ENCODE measurements at places on chromosomes 2 and 18.
A peak's percentile ranks its signal among the peaks of the same experiment; 100 is the strongest.

DNA sequence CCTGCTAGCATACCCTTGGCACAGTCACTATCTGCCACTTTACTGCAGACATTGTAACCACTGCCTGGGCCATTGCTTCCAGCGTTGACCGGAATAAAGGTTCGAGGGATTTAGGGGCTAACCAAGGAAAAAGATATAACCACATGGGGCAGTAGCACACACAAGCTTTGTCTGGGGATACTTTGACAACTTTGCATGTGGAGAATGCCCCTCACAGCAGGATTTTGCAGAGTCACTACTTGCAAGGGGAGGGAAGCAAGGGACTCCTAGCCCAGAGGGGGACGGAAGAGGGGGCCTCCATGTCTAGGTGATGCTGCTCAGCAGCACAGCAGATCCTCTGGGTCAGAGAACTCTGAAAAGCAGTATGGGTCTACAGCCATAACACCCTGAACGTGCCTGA lies 138.7 kb downstream of the SPP2 start:
- ATAC-seq, result no peak

- ATAC-seq, result no peak
Observed at GRCh38 chr2:100989666-100990065, 12.4 kb upstream of the RPL31 start.

DNA sequence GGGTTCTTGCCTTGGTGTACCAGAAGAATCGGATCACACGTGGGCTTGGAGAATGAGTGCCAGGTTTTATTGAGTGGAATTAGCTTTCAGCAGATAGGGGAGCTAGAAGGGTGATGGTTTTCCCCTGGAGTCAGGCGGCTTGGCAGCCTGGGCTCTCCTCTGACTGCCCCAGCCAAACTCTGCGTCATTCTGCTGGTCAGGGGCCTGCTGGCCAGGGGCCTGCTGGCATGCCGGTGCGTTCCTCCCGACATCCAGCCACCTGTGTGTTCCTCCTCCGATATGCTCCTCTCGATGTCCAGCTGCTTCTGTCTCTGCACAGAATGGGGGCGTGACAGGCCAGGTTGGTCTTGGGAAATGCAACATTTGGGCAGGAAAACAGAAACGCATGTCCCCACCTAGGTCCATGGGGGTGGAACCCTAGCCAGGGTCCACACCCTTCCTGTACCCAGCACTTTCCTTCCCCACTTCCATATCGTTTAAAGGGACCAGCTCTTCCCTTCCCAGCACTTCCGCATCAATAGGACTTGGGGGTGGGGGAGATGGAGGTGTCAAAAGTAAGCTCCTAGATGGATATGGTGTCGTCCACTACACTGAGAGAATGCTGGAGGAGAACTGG lies 85.3 kb downstream of the VWA3B start:
- no peak for ATAC-seq

DNA sequence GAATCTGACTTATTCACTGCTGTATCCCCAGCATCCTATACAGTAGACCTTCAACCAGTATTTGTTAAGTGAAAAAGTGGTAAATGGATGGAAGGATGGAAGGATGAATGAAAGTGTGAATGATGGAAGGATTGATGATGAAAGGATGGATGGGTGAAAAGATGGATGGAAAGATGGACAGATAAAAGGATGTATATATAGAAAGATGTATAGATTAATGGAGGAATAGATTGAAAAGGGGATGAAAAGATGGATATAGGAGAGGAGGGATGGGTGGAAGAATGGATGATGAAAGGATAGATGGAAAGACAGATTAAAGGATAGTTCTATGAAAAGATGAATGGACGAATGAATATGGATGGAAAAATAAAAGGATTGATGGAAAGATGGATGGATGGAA lies 50.0 kb downstream of the PSD4 start:
- no peak for ATAC-seq

- no peak for ATAC-seq
Observed at GRCh38 chr2:164386231-164386630, 235.1 kb downstream of the GRB14 start.

DNA sequence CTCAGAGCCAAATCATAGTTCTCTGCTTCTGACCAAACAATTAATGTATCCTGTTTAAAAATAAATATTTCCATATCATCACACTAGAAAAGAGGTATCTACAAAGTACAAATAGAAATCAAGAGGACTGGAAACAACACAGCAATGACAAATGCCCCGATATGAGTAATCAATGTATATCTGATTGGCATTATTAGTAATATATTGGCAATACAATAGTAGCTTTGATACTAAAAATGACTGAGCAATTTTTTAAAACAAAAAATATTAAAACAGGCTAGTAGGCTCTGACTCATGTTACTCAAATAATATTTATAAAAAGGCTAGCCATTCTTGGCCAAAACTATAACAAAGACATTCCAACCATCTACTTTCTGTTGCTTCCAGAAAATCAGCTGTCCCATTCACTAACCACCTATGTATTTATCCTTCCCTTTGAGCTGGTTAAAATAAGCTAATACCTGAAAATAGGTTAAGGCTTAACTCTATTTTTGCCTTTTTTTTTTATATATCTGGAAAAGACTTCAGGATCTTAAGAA lies 13.3 kb downstream of the PPP4R3B start:
- ATAC-seq, result peak; percentile 53

DNA sequence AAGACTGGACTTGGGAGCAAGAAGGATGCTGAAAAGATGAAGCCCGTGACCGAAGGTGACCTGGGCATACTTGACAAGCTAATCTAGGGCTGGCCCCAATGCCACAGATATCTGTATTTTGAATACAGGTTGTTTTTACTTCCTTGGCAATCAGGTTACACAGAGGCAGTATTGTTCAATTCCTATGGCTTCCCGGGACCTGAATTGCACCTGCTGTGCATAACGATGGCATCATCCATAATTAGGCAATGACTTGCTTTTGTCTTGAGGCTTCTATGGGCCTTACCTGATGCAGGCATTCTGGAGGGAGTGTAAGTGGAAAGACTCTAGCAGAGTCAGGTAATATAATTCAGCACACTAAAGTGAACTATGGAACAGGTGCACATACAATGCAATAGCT lies 60.6 kb upstream of the CUL3 start:
- ATAC-seq, result no peak

- no peak for ATAC-seq
Observed at GRCh38 chr18:676069-676468, 18.6 kb downstream of the TYMS start.

DNA sequence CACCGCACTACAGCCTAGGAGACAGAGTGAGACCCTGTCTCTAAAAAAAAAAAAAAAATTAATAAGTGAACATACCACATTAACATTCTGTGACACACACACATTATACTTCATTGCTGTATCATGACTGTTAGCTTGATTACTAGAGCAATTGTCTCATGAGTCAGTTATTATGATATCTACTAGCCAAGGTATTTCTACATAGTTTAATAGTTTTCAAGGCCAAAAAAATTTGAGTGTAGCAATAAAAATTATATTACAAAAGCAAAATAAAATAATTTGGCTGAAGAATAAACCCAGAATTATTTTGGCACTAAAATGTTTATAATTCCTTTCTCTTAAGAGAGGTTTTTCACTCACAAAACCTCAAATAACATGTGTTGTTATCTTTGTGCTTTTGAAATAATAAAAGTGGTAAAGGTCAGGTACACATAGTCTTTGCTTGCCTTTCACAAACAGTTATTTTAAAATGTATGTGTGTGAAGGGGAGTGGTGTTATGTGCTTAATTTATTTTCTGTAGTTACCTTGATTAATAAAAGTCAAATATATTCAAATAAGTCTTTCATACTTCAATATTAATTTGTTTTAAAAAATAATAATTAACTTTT lies 136.9 kb upstream of the SPOPL start:
- ATAC-seq, result peak; percentile 53
